Stimulated activated CD8-positive, alpha-beta memory T cell treated with anti-CD3 and anti-CD28 coated beads, Interleukin-15, amount 100 ng/mL, for 48 hours (primary cell): ENCODE measurements at places on chromosomes 2 and 18.

GRCh38 chr2:3535794-3536681 is 16.7 kb upstream of the ADI1 start:
- no peak for DNase-seq

GRCh38 chr2:66568650-66569300 is 133.8 kb downstream of the MEIS1 start:
- DNase-seq, result no peak

- DNase-seq, result no peak
Observed at GRCh38 chr2:240257940-240258580, 117.6 kb upstream of the OTOS start.

- no peak for DNase-seq
Observed at GRCh38 chr2:10164601-10165000, 42.1 kb downstream of the RRM2 start.

GRCh38 chr2:204325468-204325867 is 219.8 kb upstream of the PARD3B start:
- no peak for DNase-seq

GRCh38 chr18:57331718-57332117 is 20.6 kb upstream of the ST8SIA3 start:
- no peak for DNase-seq
